ENCODE measurements at places on chromosomes 16 and 17.

- DNase-seq: no peak
These were observed 20.1 kb downstream of the CPNE2 start for GRCh38 chr16:57112403-57113041.

DNA sequence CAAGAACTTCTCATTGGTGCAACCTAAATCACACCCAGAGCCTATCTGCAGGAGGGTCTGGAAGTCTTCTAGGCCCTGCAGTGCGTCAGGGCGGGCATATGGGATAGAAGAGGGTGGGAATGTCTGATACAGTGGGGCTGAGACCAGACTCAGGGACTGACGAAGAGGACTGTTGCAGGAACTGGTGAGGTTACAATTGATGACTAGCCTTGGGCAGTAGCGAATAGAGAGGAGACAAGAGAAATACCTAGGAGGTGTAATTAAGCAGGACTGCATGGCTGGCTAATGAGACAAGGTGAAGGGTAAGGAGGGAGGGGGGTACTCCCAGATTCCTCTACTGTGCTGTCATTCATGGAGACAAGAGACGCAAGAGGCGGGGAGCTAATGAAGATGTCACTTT lies 91.3 kb downstream of the WWP2 start:
- no peak for DNase-seq

GRCh38 chr16:3009568-3010390 lies 2.9 kb upstream of the CLDN9 start:
- no peak for DNase-seq

DNA sequence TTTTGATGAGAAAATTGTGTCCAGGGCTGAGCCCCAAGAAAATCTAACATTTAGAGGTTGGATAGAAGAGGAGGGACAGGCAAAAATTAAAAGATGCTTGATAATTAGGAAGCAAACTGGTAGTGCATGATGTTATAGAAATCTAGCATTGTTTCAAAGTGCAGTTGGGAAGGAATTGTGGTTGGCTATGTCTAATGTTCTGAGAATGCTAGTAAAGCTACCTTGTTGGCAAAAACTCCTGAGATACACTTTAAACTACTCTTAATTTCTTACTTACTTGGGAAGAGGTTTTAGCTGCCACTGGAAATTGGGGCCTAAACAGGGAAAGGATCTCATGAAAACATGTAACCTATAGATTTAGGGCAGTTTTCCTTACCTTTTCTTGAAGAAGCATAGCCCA lies 48.3 kb downstream of the MAP2K4 start:
- DNase-seq: no peak

GRCh38 chr17:13073018-13073417 lies 55.2 kb upstream of the ELAC2 start:
- no peak for DNase-seq

GRCh38 chr16:71367241-71367976 lies 8.9 kb downstream of the CALB2 start:
- DNase-seq: no peak

DNA sequence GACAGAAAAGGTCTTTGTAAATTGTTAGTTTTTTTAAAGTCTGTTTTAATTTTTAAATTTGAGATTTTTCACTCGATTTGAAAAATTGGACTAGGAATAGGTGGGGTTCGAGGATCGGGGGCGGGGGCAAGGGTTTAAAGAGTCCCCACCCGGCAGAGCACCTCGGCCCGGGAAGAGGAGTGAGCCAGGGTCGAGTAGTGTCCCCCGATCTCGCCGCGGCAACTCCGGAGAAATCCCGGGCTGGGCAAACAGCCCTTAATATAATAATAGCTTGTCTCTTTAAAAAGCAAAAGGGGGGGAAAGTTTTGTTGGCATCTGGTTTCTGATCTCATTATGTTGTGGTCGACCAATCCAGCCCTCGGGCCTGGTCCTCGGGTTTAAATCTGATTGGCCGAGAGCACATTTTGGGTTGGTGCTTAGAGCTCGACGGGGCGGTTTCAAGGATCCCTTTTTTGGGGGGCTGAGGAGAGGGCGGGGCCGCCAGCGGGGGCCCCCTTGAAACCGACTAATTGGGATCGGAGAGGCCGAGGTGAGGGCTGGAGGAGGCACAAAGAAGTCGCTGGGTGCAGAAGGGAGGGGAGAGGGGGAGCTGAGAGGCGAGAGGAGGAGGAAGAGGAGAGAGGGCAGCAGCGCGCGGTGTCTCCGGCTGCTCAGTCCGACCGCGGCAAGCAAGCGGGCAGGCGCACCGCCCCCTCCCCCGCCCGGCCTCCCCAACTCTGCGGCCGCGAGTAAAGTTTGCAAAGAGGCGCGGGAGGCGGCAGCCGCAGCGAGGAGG lies at the start of gene FZD2:
FZD2 (plus strand) TSS at position 653 of the 775 bp plus-strand sequence. CDS start 205 bp downstream, outside the sequence.
- peak; percentile 92 for DNase-seq

GRCh38 chr16:15988268-15989013 lies 39.0 kb downstream of the ABCC1 start:
- no peak for DNase-seq

- no peak for DNase-seq
These were observed 826 bp upstream of the GSE1 start for GRCh38 chr16:85612191-85612800.

DNA sequence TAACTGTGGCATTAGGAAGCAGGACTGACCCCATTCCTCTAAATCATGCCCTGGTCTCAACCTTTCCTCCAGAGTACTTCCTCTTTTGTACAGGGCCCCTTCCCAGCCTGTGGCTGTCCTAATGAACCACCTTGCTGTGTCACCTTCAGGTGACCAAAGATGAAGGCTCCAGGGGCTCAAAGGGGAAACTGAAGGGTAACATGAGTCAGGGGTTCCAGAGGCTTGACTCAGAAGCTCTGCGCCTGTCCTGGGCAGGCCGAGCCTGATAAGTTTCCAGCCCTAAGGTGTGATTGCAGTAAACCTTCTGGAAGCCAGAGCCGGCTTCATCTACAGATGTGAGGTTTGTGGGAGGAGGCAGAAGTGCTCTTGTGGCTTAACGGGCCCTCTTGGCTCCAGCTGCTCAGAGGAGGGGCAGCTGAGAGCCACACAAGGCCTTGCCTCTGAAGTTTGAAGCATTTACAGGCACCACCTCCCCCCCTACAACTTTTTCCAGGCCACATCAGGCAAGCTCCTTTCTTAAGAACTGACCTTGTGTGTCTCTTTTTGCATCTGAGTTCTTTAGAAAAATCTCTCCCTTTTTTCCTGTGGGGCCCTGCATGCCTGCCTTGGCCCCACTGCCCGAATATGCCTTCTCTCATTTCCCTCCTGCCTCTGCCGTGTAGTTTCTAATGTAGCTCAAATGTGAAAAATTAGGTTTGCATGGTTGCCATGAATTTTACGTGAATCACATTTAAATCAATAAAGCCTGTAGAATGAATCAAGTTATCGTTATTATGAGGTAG lies 149.9 kb downstream of the CLEC16A start:
- DNase-seq: no peak

GRCh38 chr17:75762513-75763268 lies 2.3 kb downstream of the GALK1 start:
- DNase-seq: no peak

DNA sequence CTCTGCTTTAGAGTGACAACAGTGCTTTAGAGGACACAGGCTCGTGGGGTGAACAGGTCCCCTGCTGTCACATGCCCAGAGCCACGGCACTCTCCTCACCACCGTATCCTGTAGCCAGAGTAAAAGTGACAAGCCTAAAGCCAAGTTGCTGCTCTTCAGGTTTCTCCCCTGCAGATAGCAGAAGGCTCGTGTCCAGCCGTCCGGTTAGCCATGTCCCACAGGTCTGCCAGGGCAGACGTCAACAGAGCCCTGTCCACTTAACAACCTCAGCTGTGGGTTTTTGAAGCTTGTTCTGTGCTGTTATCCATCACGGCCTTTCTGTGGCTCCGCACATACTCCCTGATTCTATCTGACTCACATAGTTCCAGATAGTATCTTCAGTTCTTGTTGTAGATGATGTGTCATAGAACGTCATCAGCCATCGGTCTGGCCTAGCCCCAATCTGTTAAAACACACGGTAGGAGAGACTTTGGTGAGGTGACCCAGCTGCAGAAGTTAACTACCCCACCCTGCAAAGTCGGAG lies 100.7 kb downstream of the SOCS1 start:
- no peak for DNase-seq

GRCh38 chr17:17590141-17590751 lies 1.3 kb downstream of the PEMT start:
- DNase-seq: no peak

DNA sequence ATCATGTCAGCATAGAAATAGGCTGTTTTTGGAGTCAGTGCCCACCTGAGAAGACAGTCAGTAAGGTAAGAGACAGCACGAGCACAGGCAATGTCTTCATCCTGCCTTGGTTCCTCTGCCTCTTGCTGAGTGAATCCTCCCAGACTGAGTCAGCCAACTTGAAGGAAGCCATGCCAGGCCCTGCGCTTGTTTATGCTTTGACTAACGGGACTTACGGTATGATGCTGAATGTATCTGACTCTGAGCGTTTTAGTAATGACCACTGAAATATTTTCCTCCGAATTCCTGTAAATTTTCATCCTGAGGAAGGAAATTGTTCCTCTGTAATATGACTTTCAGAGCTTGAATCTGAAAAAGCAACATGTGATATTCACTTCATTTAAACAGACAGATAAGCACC lies 18.0 kb downstream of the C17orf67 start:
- no peak for DNase-seq

DNA sequence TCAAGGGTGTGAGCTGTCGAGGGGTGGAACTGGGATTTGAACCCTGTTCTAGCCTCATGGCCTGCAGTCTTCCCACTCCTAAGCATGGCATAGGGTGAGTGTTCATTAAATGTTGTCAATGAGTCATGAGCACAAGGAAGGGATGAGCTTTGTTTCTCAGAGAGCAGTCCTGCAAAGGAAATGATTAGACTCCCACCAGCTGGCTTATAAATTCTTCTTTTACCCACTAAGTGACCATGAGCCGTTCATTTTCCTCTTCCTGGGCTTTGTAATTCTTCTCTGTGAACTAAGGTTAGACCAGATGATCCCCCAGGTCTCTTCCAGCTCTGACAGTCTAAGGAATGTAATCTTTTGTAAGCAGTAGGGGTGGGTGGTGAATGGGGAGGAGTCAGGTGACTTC lies 47.9 kb upstream of the HNF1B start:
- DNase-seq: no peak

GRCh38 chr17:44842748-44843147 lies 4.9 kb upstream of the HIGD1B start:
- no peak for DNase-seq

- no peak for DNase-seq
These were observed 32.1 kb downstream of the CDK5RAP3 start for GRCh38 chr17:48002916-48003416.

GRCh38 chr17:63406689-63407330 lies 39.3 kb downstream of the CYB561 start:
- DNase-seq: peak; percentile 70

GRCh38 chr16:35746281-35746962 lies 2287.0 kb downstream of the TP53TG3F start:
- DNase-seq: no peak

DNA sequence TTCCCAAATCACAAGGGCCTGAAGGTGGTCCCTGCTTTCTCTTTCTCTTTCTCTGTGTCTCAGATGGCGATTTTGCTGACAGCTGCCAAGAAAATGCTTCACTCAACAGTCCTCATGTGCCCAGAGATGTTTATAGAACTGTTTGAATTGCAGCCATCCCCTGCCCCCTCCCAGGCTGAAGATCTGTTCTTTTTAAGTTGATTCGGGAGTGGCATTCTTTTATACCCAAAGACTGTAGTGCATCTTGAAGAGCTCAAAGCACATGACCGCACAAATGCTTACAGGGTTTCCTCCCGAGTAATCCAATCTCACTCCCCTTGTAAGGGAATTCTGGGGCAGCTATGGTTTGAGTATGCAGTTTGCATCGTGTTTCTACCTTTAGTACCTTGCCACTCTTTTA lies 75.7 kb downstream of the SEC14L1 start:
- no peak for DNase-seq

DNA sequence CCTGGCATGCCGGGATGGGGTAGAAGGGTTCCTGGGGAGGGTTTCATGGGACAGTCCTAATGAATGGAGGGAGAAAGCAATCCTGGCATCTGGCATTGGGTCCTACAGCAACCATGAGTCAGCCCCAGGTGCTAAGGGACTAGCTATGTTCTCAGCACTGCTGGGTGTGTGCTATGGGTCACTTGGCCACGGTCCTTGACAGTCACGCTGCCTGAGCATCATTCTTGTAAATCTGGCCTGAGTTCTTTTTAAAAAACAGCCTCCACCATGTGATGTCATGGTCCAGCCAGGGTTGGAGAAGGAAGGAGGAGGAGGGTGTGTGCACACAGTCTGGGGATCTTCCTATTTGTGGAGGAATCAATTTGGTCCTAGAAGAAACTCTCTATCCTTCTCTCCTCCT lies 6.2 kb upstream of the RAMP2 start:
- no peak for DNase-seq

DNA sequence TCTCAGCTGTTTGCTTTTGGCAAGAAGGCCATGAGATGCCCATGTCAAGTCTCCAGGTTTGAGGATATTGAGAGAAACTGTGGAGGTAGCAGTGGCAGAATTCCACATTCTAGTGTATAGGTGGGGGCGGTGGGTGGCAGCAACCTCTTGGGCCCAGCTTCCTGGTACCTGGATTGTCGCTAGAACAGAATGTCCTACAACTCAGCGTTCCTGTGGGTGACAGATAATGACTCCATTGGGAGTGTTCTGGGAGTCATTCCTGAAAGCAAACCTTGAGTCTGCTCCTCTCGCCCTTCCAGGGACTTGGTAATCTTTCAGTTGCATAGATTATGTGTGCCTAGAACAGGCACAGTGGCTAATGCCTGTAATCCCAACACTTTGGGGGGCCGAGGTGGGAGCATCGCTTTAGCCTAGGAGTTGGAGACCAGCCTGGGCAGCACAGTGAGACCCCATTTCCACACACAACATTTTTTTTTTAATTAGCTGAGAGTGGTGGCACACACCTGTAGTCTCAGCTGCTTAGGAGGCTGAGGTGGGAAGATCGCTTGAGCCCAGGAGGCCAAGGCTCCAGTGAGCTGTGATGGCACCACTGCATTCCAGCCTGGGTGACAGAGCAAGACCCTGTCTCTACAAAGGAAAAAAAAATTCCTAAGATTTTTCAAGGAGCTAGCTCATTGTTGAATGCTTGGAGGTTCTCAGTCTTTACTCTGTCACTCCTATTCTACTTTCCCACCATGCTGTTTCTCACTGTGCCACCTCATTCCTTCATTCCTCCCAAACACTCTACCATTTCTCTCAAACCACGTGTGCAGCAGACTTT lies 37.9 kb upstream of the METTL16 start:
- DNase-seq: no peak

- DNase-seq: no peak
These were observed 2.4 kb upstream of the SPOP start for GRCh38 chr17:49680314-49680713.

GRCh38 chr17:12627781-12628451 lies 37.8 kb upstream of the MYOCD start:
- no peak for DNase-seq

Data from SK-N-MC (cell line).